CD4-positive, alpha-beta T cell treated with Interleukin-6 at 100 ng/mL for 8 hours (primary cell): ENCODE measurements at places on chromosomes 4 and X.
A peak's percentile ranks its signal among the peaks of the same experiment; 100 is the strongest.

GRCh38 chrX:112164420-112164819 lies 81.8 kb upstream of the TRPC5 start:
- no peak for DNase-seq

GRCh38 chr4:80007745-80008149 lies 65.3 kb downstream of the ANTXR2 start:
- no peak for DNase-seq

GRCh38 chr4:170111085-170111484 lies 21.3 kb upstream of the AADAT start:
- no peak for DNase-seq

DNA sequence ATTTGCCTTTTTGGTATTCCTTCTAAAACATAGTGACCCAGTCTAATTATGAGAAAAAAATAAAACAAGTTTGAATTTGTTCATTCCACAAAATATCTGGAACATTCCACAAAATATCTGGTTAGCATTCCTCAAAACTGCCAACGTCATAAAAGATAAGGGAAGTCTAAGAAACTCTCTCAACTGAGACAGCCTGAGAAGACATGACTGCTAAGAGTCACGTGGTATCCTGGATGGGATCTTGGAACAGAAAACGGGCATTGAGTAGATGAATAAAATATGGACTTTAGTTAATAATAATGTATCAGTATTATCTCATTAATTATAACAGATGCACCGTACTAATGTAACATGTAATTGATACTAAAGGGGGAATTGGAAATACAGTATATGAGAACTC lies 280.9 kb downstream of the ARAP2 start:
- DNase-seq, result no peak

DNA sequence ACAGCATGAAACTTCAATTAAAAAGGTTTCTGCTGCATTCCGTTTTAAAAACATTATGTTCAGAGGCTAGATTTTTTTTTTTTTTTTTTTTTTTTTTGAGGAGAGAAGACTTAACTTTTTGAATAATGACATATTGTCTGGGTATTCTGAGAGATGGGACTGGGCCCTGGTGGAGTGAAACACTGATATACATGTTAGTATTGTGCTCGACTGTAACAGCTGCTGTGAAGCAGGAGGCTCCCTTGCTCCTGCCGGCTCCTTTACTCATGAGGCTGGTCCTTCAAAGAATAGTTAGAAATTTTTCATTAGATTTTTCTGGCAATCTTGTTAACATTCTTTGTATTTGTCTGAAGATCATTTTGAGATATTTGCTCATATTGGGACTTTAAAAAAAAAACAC lies 73.3 kb downstream of the TMEM131L start:
- DNase-seq, result no peak

- DNase-seq, result peak; percentile 36
Observed at GRCh38 chr4:184825141-184825895, 450 bp downstream of the ACSL1 start.

DNA sequence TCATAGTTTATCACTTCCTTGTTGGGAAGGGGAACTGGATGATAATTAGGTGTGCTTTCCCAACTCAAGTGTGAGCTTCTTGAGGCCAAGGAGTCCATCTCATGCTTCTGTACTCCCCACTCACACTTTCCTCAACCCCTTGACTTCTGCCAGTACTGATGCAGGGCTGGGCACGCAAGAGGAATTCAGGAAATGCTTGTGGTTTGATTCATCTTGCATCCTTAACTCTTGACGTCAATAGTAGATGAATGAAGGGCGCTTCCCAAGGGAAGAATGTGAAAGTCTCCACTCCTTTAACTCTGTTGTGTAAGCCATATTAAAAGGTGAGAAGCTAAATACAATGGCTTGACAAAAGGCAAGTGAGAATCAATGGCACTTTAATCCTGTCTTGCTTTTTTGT lies 101.8 kb downstream of the AGTR2 start:
- DNase-seq, result no peak

DNA sequence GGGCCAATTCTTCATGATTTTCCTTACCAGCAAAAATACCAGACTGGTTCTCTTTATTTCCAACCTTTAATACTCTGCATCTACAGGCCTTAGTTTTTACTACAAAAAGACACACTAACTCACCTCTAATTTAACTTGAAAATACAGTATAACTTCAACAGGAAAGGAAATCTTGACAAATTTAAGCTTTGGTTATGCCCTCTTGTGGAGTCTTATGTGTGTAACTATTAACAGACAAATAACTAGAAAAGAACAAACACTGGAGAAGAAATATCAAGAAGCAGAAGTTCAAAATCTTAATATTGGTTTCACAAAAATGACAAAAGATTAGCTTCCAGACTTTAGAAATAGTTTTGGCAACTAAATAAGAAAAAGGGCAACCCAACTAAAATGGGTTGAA lies 33.0 kb downstream of the PPA2 start:
- no peak for DNase-seq

DNA sequence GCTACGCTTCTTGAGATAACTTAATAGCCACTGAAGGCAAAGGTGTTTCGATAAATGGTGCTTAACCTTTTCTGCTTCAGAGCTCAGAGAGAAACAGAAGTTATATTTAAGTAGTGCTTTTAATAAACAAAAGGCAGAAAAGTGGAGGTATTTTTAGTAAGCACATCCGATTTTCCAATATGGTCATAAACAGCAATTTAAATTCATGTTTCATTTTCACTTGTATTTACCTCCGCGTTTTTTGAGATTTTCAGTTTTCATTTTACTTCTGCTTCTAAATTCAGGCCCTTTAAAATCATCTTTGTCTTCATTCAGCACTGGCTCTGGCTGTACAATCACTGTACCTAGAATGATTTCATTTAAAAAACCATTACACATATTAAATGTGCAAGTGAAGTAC lies 92.4 kb downstream of the ATRX start:
- DNase-seq, result no peak

DNA sequence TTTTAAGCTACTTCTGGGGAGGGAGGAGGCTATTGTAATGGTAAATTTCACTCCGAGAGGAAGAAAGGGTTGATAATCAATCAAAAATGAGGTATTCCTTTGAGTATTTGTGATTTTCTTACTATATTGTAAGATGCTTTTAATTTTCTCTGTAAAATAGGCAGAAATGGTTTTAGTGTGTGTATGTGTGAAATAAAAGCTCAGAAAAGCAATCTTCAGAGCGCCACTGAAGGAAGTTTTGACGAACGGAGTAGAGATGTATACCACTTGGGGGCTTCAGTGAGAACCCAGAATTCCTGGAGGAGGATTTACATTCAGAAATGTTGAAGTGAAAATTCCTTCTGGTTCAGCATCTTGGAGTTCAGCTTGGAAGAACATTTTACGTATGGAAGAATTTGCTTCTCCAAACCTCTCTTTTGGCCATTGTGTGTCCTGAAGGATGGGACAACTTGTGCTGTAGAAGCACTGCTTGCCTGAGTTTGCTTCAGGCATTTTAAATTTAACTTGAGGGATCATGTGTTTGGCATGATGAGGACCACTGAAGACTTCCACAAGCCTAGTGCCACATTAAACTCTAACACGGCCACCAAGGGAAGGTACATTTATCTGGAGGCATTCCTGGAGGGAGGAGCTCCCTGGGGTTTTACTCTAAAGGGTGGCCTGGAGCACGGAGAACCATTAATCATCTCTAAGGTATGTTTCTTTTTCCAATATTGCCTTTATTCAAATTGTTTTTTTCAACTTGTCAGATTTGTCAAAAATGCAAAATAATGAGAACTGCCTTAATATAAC lies 695 bp downstream of the SHROOM3 start:
- no peak for DNase-seq

- peak; percentile 17 for DNase-seq
Observed at GRCh38 chr4:183443655-183444213, 702 bp upstream of the CDKN2AIP start.
